ENCODE measurements at places on chromosomes 3 and 15.

DNA sequence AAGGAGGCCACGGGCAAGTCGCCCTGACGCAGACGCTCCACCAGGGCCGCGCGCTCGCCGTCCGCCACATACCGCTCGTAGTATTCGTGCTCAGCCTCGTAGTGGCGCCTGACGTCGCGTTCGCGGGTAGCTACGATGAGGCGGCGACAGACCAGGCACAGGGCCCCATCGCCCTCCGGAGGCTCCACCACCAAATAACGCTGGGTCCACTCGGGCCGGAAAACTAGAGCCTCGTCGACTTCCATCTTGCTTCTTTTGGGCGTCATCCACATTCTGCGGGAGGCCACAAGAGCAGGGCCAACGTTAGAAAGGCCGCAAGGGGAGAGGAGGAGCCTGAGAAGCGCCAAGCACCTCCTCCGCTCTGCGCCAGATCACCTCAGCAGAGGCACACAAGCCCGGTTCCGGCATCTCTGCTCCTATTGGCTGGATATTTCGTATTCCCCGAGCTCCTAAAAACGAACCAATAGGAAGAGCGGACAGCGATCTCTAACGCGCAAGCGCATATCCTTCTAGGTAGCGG lies at the start of gene EPM2AIP1:
EPM2AIP1 (minus strand) TSS at position 326 of the 520 bp plus-strand sequence; CDS start at position 272, 54 bp downstream.
- DNase-seq = peak; percentile 100

GRCh38 chr15:42863572-42864239 lies 56.9 kb downstream of the TTBK2 start:
- no peak for DNase-seq

DNA sequence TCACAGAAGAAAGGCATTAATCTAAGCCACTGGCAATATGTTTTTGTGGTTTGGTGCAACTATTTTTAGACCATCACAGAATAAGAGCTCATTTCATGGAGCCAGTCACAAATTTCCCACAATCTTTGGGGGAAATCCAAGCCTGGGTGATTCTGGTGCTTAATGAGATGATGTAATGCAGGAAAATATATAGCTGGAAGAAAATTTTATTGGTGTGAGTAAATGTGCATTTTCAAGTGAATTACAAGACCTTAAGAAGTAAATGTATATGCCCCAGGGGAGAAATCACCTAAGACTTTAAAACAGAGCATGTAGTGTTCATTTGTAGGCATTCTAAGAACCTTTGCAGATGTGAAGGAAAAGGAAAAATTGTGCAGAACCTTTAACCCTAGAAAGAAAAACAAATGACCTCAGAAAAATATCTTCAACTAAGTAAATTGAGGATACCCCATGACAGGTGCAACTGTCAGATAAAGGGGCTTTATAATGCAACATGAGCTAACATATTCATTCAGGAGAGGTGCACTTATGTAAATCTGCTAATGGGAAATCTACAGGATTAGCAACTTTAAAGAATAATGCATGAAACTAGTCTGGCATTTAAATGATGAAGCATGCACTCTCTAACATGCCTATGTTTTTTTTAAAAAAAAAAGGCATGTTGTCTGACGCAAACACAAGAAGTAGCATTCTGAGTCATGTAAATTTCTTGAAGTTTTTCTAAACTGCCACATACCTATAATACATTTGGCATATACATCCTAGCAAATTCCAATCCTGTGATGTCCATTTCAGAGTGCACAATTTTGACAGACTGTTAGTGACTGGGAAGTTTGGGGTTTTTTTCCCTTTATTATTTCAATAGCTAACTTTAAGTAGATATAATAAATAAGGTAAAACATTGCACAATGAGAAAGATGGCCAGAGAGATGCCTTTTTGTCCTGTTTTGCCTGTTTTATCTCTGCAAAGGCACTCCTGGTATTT lies 105.1 kb downstream of the MEX3B start:
- DNase-seq = no peak

- no peak for DNase-seq
Measured at GRCh38 chr3:163058031-163058854, 1561.6 kb downstream of the OTOL1 start.

DNA sequence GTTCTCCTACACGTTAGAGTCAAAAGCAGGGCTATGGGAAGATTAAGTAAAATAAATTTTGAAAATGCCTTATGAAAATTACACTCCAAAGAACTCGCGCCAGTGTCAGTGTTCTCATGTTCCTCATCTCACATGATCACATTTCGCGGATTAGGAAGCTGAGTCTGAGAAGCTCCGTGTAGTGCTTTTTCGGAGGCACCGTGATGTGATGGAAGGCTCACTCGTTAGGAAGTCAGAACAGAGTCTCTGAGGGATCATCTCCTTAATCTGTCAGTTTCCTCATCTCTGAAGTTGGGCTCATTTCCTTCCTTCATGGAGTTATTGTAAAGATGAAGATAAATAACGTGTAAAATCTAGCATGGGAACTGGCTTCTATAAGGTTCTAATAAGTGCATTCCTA lies 3.2 kb downstream of the ADIPOQ start:
- DNase-seq = no peak

DNA sequence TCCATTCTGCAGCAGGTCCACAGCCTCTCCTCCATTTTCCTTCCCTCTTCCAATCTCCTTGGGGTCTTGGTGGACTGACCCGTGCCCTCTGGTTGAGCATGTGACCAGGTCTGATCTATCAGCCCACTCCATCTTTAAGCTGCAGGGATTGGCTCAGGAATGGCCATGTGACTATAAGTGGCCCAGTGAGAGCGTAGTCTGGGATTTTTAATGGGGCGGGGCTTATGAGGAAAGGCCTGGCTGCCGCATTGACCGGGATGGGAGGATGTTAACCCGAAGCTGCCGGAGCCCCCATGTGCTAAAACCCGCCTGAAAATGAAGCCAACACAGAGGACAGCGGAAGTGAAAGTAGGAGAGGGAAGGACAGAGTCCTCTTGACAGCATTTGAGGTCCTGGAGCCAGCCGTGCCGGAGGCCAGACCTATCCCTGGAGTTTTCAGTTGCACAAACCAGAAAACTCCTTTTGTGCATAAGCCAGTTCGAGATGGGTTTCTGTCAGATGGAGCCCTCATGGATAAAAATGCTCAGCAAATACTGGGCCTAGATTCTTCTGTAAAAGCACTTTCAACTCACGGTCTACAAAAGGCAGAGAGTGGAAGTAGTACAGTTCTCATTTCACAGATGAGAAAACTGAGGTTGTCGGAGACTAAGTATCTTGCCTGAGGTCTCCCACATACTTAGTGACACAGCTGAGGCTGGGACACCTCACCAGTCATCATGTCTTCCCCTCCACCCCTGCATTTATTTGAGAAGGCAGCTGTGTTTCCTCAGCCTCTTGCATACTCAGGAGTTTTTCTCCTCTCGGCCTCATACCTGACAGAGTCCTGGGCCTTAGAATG lies 61.9 kb downstream of the ATP2B2 start:
- DNase-seq = no peak

GRCh38 chr3:141552440-141552991 lies 65.7 kb downstream of the RASA2 start:
- no peak for DNase-seq

DNA sequence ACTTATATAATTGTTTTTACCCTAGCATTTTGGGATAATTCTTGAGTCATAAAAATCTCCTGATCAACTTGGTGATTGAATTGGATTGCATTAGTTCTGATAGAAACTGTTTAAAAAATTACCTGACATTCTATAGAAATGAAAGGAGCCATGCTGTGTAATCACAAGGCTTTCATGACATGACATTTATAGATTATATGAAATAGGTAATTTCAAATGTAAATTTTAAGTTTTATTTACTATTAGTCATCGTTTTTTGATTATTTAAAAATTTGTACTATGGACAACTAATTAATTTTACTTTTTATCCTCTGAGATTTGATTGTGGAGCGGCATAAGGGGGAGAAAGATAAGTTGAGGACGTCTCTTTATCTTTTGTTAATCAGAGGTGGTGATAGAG lies 12.3 kb upstream of the CHD2 start:
- no peak for DNase-seq

- DNase-seq = no peak
Measured at GRCh38 chr15:95410757-95411156, 919.7 kb upstream of the NR2F2 start.

DNA sequence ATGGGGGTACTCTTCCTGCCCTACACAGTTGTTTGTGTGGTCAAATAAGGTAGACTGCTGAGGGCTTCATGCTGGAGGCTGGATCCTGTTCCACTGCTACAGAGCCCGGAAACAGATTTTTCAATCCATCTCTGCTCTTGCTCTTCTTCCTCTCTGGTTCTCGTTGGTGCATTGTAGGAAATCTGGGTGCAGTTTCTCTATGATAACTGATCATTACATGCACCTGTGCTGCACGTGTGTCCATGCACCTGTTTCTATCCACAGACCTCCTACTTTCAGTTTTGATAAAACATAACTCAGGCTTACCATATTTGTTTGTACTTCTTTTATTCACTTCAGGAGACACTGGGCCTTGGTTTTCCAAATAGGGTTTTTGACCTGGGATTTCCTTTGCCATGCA lies 21.3 kb downstream of the MINAR1 start:
- DNase-seq = no peak

- DNase-seq = no peak
Measured at GRCh38 chr15:28114721-28115622, 15.9 kb upstream of the OCA2 start.

- DNase-seq = no peak
Measured at GRCh38 chr3:71371282-71371681, 212.2 kb downstream of the FOXP1 start.

DNA sequence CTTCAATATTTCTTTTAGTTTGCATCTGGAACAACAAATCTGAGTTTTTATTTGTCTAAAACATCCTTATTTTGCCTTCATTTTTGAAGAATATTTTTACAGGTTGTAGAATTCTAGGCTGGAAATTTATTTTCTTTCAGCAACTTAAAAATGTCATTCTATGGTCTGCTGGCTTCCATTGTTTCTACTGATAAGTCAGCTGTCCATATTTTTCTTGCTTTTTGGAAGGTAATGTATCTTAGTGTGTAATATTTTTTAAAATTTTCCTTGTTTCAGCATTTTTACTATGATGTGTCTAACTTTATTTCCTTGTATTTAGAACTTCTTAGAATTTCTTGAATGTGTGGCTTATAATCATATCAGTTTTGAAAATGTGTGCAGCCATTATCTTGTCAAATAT lies 37.0 kb downstream of the SEMA6D start:
- DNase-seq = no peak

DNA sequence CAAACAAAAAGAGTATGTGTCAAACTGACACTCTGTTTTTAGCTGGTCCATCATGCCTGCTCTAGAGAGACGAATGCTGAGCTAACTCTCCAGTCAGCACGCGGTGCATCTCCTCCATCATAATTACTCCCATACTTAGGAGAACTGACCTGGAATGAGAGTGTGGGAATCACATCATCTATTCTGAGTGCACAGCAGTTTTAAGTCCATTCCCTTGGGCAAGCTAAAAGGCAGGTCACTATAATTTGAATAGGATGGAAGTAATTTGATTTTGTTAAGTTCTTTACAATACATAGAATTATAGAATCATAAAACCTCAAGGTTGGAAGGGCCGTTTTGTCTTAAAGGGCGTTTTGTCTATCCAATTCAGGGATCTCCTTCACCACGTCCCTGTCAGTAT lies 251.6 kb downstream of the XXYLT1 start:
- DNase-seq = no peak

DNA sequence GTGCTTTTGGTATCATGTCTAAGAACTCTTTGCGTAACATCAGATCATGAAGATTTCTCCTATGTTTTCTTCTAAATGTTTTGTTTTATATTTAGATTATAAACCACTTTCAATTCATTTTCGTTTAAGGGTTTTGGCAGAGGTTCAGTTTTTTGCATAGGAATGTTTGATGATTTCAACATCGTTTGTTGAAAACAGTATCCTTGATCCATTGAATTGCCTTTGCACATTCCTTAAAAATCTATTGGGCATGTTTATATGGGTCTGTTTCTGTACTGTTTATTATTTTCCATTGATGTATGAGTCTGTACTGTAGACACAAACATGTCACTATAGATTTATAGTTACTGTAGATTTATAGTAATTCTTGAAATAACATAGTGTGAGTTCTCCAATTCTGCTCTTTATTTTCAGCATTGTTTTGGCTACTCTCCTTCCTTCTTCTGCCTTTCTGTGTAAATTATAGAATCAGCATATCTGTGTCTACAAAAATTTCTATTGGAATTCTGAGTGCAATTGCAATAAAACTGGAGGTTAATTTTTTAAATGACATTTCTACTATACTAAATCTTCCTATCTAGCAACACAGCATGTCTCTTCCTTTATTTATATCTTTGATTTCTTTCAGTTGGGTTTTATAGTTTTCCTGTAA lies 374.0 kb downstream of the SV2B start:
- DNase-seq = no peak

GRCh38 chr3:10185804-10186762 lies 21.4 kb downstream of the IRAK2 start:
- no peak for DNase-seq

GRCh38 chr3:38232701-38233100 lies 32.9 kb upstream of the SLC22A13 start:
- no peak for DNase-seq

DNA sequence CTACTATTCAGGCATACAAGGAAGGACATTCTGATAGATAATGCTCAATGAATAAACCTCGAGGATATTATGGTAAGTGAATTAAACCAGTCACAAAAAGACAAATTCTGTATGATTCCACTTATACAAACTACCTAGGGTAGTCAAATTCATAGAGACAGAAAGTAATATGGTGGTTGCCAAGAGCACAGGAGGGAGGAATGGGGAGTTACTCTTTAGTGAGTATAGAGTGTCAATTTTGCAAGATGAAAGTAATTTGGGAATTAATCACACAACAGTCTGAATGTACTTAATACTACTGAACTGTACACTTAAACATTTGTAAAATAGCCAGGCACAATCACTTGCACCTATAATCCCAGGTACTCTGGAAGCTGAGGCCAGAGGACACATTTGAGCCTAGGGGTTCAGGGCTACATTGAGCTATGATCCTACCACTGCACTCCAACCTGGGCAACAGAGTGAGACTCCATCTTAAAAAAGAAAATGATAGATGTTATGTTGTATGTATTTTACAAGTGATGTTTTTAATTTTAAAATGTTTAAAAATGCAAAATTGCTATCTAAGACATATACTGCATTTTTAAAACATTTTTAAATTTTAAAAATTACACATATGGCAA lies 91.0 kb downstream of the NPAP1 start:
- no peak for DNase-seq

DNA sequence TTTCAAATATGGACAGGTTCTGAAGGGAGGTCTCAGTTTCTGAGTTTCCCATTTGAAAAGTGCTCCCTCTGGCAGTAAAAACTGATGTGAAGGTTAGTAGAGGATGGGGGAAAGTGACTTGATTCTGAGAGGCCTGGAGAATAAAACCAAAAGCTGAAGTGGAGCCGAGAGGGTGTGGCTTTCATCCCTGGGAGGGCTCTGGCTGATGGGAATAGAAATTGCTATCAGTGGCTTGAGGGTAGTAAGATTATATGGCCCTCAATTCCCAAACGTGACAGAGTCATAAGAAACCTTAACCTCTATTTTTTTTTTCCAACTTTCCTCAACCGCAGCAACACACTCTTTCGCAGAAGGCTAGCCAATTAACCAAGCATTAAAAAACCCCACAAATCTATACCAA lies 185.9 kb downstream of the MEIS2 start:
- DNase-seq = no peak

- DNase-seq = no peak
Measured at GRCh38 chr3:52509753-52510328, 14.7 kb downstream of the STAB1 start.
